Amygdala (tissue), 56 donors: ENCODE measurements at places on chromosomes 1 and 21.

GRCh38 chr1:30198795-30199403 is 524.5 kb downstream of the MATN1 start:
- DNase-seq = no peak

DNA sequence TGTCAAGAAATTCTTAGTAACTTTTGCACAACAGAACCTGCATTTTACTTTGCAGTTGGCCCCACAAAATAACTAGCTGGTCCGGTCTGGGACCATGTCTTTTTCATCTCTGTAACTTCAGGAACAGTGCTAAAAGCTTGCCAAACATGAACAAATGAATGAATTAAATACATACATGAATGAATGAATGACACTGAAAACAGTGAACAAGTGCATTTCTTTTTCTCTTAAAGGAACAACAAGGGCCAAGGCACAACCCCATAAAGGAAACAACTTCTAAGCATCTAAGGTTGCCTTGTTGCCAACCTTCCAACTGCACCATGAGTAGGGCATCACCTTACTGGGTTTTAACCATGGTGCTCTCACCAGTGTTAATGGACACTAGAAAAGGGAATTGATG is 534.4 kb upstream of the PKN2 start:
- no peak for DNase-seq

DNA sequence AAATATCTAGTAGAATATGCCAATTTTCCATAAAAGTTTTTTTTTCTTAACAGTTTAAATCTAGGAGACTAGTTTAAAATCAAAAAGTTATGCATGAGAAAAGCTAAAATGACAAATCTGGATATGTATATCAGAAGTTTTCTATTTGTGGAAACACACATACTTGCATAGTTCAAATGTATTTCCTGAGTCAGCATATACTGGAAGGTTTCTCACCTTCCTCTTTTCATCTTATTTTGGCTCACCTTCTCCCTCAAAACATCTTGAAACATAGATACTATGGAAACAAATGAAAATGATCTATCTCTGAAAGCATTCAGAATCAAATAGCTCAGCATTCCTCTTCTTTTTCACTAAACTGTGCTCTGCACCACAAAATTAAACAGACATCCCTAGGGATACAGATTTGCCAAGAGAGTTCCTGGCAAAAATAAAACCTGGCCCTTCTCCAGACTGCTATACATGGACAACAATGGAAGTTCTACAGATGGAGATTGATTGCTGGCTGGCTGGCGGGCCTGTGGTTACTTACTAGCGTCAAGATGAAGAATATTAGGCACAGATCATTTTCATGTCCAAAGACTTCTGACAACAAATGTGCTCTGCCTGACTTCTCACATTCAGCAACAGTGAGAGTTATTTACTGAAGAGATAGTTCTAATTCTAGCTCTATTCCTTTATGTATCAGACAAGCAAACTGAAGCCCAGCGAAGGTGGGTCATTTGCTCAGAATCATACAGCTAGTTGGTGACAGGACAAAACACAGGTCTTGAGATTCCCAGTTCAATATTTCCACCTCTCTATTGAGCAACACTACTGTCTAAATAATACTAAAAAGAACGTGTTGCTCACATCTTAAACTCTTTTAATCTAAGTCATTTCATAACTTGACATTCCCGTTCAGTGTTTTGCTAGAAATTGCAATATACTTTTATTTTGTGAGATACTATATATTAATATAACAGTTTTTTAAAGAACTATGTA is 26.6 kb downstream of the DIPK1A start:
- peak; percentile 51 for DNase-seq

DNA sequence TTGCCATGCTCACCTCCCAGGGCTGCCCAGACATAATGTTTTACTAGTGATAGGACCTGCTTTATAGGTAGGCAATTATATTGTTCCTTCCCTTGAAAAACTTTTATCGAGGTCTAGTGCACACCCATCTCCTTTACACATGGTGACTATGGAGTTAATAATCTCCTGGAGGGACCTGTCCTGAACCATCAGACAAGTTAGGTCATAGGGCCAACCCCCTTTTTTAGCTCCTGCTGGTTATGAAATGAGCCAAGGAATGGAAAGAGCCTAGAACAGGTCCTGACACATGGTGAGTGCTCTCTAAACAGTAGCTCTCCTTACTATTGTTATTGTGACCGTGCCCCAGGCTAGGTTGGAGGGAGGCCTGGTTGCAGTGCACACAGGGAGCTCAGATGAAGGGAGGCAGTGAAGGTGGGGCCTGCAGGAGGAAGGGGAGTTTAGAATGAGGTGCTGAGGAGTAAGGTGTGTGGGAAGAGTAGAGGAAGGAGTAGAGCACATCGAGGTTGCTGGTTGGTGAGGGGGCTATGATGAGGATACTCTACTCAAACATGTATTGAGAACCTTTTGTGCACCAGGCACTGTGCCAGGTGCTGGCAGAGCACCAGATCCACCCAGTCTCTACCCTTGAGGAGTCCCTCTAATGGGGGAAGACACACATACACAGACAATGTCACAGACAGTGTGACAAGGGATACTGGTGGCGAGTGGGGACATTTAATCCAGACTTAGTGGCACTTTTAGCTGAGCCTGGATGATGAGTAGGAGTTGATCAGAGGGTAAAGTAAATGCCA is 14.1 kb upstream of the LMNA start:
- DNase-seq = no peak

DNA sequence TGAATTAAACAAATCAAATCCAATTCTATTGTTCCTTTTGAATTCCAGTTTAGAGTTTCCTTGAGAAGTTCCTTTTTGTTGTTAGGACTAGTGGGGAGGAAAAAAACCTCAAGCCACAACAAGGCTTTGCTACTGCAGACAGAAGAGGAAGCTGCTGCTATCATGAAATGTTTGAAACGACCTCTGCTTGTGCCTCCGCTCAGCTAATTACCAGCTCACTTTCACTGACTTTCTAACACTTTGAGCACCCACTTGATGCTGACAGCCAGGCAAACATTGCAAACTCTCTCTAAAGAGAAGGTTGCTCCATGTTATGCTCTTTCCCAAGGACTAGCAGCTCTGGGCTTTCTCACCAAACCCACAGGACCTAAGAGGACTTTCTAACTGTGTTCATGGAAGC is 203.9 kb upstream of the PROX1 start:
- DNase-seq = no peak

GRCh38 chr21:20631633-20632032 is 366.6 kb upstream of the NCAM2 start:
- no peak for DNase-seq

- DNase-seq = no peak
Observed at GRCh38 chr1:242187171-242187570, 188.3 kb upstream of the MAP1LC3C start.

GRCh38 chr21:38434913-38435533 is 63.3 kb downstream of the ERG start:
- no peak for DNase-seq

DNA sequence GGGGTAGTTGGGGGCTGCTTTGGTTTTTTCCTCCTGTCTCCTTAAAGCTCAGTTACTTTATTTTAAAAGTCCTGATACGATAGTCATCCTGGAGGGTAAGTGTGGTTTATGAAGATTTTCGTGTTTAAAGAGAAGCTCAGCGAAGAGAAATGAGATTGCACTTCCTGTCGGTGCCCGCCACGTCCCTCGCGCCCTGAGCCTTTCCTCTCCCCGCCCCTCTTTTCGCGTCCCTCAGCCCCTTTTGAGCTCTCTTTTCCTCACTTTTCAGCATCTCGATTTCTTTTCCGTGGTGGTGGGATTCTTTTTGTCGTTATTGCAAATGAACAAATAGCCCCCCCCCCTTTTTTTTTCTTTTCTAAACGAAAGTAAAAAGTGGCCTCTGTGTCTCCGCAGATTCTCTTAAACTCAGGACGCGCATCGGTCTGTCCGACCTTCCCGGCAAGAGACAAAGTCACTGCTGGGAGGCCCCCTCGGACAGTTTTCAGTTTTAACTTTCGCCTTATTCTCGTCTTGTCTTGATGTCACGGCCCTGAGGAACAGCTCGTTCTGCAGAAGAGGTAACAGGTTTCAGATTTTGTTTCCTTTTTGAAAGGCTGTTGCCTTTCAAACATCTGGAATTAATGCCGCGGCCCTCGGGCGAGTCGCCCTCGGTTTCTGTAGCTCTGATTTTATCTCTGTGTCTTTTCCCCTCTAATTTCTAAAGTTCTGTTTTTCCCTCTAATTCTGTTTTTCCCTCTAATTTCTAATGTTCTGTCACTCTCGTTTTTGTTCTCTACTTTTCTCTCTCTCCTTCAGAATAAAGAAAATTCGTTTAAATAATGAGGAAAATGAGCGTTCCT is 1.0 kb upstream of the DMRTA2 start:
- no peak for DNase-seq

- no peak for DNase-seq
Observed at GRCh38 chr1:166297993-166298392, 131.2 kb upstream of the FAM78B start.

DNA sequence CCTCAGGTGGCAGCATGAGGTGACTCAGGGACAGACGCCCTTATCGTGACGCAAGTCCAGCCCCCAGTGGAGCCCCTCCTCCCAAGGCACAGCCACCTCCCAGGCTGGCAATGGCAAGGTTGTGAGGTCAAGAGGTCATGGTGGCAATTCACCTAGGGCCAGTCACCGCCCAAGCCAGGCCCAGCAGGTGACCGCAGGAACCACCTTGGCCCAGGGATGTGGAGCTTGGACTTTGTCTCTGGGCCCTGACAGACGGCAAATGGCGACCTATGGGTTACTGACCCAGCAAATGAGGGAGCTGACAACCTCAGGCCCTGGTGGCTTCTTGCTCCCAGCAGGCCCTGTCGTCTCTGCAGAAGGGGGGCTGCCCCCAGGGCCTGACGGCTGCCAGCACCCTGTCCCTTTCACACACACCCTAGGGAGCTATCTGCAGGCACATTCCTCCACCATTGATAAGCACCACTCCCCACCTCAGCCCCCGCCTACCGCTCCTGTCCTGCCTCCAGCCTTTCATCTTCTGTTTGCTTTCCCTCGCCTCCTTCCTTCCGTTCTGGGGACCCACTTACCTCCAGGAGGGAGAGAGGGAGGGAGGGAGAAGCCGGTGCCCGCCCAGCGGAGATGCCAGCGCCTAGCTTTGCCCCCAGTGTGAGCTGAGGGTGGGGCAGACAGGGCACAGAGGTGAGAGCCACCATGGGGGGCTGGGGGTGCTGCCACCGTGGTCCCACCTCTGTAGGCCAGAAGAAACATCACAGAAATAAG is 12.1 kb downstream of the EPHA2 start:
- no peak for DNase-seq

GRCh38 chr1:25206201-25206600 is 26.1 kb downstream of the SYF2 start:
- no peak for DNase-seq

DNA sequence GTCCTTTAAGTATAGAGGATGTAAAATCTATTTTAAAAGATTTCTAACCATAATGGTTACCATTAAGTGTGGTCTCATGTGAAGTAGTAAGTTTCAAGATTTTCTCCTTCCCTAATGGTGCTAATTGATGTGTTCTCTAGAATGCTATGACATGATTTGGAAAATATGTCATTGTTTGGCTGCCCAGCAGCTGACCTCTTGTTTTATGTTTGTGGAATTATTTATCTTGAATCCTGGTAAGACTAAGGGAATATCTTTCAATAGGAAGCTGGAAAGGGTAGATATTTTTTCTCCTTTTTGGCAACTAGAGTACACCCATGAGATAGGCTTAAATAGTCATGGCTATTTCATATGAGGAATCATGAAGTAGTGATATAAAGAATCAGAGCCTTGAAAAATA is 139.8 kb upstream of the CHODL start:
- DNase-seq = no peak

DNA sequence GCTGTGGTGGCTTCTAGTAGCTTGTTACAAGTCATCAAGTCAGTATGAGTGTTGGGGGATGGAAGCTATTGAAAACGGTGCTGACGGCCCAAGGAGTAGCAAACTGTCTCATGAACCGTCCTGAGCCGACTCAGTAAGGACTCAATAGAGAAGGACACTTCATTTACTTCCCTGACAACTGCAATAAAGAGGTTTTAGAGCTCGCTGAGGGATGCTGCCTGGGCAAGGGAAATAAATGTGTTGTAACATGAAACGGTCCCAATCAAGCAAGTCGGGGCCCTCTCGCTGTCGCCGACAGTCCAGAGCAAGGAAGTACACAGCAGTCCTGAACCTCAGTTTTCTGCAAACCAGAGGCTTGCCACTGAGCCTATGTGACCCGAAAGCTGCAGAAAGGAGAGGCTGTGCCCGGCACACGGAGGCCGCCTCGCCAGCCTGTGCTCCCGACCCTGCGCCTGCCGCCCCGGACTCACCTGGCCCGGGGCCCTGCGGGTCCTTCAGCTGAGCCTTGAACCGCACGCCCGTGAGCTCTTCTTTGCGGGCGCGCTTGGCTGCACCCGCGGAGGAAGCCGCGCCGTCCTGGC is 423 bp downstream of the URB1 start:
- no peak for DNase-seq

DNA sequence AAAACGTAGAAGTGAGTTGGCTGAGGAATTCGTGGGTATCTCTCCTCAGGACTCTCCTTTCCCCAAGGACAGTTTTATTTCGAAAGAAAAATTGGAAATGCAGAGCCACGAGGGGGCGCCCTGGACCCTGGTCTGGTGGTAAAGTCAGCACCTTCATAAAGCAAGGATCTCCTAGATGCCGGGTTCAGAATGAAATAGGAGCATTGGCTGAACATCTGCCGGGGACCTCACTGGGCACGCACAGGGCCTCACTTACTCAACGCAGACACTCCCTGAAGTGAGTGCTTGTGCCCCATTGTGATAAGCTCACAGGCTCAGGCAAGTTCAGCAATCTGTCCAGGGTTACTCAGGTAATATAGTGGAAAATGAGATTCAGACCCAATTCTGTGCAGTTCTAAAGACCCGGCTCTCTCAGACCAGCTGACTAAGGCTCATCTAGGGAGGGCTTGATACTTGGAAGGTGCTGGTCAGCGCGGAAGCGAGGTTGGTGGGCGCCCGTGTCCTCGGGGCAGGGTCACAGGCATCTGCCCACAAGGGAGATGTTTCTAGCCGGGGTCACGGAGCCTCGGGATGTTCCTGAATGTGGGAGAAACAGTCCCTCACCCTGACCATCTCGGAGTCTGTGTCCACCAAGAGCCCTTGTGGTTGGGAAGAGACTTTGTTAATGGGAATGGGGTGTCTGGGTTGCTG is 55.7 kb upstream of the ETV3 start:
- DNase-seq = no peak

GRCh38 chr1:52677076-52677806 is 20.9 kb downstream of the COA7 start:
- DNase-seq = no peak

- no peak for DNase-seq
Observed at GRCh38 chr21:33991133-33991532, 75.5 kb upstream of the ATP5PO start.
